ENCODE measurements at places on chromosomes 16 and 17. TPM values are rescaled to one million over a fixed set of nuclear protein-coding genes. Genes with fewer than 3 reads are reported as not detected.

GRCh38 chr17:48441231-48441711, 11.3 kb upstream of the SKAP1 start:
- no peak for DNase-seq

DNA sequence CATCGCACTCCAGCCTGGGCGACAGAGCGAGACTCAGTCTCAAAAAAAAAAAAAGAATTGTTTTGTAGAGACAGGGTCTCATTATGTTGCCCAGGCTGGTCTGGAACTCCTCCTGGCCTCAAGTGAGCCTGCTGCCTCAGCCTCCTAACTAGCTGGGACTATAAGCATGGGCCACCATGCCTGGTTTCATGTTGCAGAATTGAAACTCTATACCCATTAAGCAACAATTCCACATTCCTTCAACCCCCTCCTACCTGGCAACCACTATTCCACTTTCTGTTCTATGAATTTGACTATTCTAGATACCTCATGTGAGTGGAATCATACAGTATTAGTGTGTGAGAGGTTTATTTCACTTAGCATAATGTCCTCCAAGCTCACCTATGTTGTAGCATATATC, 24.5 kb downstream of the RNF135 start:
- DNase-seq, result no peak

GRCh38 chr16:14325502-14326401, 254.6 kb downstream of the MRTFB start:
- DNase-seq, result no peak

GRCh38 chr16:8919934-8920462, 37.8 kb downstream of the LITAFD start:
- DNase-seq, result no peak

DNA sequence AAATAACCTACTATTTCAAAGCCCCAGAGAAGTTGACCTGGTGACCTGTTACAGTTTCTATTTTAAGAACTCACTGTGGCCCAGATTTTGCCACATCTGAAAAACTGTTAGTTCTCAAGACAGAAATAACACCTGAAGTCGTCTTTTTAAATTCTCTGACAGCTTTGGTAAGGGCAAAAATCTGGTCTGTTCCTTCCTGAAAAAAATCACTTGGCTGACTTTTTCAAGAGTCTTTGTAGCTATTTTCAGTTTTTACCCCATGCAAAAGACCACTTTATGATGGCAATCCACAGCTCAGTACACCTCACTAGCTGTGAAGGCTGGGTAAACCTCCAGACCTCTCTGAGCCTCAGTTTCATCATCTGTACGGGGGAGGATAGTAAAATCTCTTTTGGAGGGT, 60.7 kb upstream of the SREBF1 start:
- no peak for DNase-seq

GRCh38 chr16:74073456-74073855, 223.2 kb upstream of the PSMD7 start:
- DNase-seq, result no peak

GRCh38 chr16:78619811-78620210, 520.4 kb downstream of the WWOX start:
- no peak for DNase-seq

GRCh38 chr16:70749006-70749678, 51.8 kb downstream of the VAC14 start:
- no peak for DNase-seq

DNA sequence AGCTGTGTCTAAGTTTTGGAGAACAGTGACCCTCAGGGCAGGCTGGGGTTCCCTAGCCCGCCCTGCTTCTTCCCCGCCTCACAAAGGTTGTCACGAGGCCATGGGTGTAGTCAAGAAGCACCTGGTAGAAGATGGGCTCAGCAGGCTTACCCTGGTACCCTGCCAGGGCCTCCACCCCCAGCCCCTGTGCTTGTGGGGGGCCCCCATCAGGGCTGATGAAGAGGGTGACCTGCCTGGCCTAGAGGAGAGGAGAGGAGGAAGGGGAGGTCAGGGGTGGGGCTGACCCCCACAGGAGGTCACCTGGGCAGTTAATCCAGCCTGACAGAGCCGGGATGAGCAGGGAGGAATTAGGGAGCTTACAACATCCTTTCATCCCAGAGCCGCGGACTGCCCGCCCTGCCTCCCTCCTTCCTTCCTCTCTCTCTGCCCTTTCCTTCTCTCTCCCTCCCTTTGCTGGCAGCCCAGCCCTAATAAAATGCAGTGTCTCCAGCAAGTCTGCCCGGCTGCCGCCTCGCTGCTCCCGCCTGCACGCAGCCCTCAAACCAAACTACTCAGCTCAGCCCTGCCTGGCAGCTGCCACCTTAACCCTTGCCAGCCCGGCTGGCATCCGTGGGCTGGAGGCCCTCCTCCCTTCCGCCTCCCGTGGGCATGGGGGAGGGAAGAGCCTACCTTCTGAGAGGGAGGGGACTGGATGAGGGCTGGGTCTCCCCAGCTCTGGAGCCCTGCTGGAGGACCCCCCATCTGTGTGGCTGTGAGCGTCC, 7.2 kb downstream of the DLX3 start:
- DNase-seq, result no peak

GRCh38 chr17:45312477-45313420, 4.1 kb downstream of the MAP3K14 start:
- no peak for DNase-seq

- DNase-seq, result no peak
Observed at GRCh38 chr17:354651-355556, 2.3 kb upstream of the RPH3AL start.

DNA sequence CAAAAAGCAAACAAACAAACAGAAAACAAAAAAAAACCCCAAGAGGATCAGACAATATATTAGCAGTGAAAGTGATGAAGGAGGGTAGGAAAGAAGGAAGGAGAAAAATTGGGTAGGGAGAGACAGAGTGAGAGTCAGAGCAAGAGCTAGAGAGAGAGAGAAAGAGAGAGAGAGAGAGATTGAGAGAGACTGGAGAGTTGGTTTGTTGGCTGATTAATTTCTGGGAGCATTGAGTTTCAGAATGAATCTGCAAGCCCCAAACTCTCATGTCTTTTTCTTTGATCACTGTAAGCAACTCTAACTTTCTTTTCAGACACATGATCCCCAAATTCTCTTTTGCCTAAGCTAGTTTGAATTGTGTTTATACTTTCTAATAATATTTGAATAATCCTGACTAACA, 388.1 kb downstream of the SHISA9 start:
- DNase-seq, result no peak

GRCh38 chr17:74512624-74513091, 18.6 kb downstream of the CD300LB start:
- no peak for DNase-seq

- no peak for DNase-seq
Observed at GRCh38 chr17:73696251-73696650, 52.0 kb upstream of the SDK2 start.

DNA sequence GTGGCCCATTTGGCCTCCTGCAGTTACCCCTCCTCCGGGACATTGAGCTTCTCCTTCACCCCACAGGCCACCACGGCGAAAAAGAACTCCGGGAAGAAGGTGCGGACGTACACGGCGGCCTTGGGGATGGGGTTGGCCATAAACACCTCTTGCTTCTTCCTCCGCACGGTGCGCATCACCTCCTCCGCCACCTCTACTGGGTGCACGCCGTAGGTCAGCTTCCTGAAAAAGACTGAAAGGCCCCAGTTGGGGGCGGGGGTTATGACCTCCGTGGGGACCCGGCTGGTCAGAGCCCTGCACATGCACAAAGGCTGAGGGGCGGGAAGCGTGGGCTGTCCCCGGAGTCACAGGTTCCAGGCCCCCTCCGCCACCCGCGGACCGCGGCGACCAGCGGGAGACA, 19.9 kb downstream of the DHRS7C start:
- DNase-seq, result no peak

DNA sequence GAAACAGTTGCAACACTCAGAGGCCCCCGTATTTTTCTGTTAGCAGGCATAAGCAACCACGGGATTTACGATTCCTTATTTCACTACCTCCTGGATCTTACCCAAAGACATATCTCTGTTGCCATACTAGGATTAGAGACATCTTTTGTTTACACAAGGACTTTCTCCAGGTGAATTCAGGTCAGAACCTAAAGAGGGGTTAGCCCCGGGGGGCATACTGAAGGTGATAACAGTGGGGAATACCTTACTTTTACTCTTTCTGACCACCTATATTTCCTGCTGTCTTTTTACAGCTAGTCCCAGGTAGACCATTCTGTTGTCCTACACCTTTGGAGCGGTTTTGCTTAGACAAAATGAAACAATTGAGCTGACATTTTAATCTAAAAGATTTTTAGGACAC, 27.9 kb upstream of the CDH8 start:
- no peak for DNase-seq

MILR1 gene
- 1.7 TPM for polyA plus RNA-seq

SRP68 gene
- polyA plus RNA-seq, result 26.8 TPM

CNOT1 gene
- 21.2 TPM for polyA plus RNA-seq

GRCh38 chr16:27768651-27769272, 218.8 kb downstream of the KATNIP start:
- no peak for DNase-seq

DNA sequence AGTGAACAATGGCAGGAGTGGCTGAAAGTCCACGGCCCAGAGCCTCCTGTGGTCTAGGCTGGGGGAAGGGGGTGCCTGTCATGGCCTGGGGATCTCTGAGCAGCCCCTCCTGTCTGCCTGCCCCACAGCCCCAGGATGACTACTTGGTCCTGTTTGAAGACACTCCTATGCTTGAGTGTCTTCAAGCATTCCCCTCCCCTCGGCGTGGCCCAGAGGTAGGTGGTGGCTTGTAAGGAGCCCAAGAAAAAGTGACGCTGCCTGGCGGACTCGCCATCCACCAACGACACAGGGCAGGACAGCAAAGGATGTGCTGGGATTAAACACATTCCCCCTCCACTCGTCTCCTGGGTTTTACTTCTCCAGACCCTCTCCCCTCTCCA, 5.7 kb downstream of the SULT1A1 start:
- no peak for DNase-seq

- no peak for DNase-seq
Observed at GRCh38 chr16:71781741-71782140, 26.9 kb downstream of the AP1G1 start.

DNA sequence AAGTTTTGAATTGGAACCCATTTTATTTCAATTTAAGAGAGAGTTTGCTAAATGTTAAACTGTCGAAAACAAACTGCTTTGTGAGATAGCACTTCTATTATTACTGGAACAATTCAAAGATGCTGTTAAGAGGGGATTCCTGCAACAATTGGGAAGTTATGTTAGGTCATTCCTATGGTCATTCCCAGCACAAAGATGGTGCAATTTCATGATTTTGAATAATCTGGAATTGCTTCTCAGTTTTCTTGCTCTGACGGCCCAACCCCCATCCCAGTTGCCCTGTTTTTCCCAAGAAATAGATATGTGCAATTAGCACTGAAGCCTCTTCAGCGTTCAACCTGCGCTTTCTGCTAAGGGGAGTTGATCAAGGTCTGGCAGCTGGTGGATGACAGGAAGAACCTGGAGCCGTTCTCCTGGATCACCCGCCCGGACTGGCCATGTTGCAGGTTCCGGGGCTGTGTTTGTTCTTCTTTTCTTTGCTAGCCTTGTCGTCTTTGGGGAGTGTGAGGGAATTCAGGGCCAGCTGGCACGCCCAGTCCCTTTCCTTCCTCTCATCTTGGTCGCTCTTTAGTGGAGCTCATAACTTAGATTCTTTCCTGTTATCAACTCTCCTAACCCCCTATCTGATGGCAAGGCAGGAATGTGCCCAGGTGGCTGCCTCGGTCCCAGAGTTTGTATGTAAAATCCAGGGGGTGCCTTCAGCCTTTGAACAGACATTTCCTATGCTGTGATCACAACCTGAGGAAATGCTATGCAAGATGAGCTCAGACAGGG, 29.0 kb upstream of the IRF8 start:
- DNase-seq, result no peak

SMIM5 gene
- 17.7 TPM for polyA plus RNA-seq

GRCh38 chr16:10967986-10968385, 23.6 kb downstream of the CLEC16A start:
- no peak for DNase-seq

- no peak for DNase-seq
Observed at GRCh38 chr16:78843978-78844377, 744.5 kb downstream of the WWOX start.

GRCh38 chr17:74362069-74362405, 369 bp upstream of the BTBD17 start:
- no peak for DNase-seq

RETREG3 gene
- 12.2 TPM for polyA plus RNA-seq

DNA sequence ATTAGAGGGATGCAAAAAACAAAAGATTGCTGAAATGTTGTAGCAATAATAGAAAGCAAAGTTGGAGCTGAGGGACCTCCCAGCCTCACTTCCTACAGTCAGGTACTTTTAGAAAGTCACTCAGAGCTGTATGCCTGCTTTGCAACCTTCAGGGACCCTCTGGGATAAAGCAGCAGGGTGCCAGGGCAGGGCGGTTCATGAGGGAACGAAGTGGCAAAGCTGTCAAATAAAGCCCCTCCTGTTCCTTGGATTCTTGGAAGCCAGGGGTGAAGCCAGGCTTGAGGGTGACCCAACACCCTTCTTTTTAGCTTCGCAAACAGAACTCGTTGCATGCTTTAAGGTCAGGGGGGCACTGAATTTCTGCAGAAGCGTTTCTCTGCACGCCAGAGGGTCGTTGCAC, 767 bp downstream of the ATP2C2 start:
- no peak for DNase-seq

- no peak for DNase-seq
Observed at GRCh38 chr17:62098623-62099231, 33.6 kb upstream of the MED13 start.

GPR142 gene
- not detected for polyA plus RNA-seq

LRRC75A gene
- polyA plus RNA-seq, result 0.42 TPM

DNA sequence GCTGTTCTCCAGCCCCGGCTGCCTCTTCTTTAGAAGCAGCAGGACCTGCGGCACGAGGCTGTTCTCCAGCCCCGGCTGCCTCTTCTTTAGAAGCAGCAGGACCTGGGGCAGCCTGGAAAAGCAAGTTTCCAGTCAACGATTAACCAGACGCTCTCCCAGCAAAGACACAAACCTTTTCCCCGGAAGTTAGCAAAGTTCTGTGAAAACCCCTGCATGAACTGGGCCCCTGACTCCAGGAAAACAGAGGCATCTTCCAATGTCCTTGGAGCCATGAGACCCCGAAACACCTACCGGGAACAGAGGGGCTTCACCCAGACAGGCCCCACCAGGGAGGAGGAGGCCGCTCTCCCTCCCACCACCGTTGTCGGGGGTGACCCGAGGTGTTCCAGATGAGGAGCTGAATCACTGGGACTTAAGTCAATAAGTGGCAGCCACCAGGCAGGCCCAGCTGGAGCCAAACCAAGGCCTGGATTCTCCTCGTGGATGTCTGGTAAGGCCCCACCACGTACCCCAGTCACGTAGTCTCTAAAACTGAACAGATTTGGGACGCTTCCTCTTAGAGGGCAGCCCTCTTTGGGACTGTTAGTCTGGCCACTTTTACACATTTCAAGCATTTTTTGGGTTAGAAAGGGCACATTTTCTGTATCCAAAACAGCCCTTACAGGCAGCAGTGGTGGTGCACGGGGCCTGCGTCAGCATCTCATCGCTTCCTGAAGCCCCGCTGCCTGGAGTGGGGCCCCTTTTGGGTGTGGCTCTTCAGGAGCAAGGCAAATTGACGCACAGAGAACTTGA, at the start of gene RPH3AL:
Gene RPH3AL (minus strand): TSS at position 387 of the 792 bp plus-strand sequence. CDS start 25,264 bp downstream, outside the sequence.
- DNase-seq, result peak; percentile 68

All from heart left ventricle (tissue), 16 donors.